B cell (primary cell): ENCODE measurements at places on chromosomes 7 and 10. TPM values are rescaled to one million over a fixed set of nuclear protein-coding genes. Genes with fewer than 3 reads are reported as not detected.
A peak's percentile ranks its signal among the peaks of the same experiment; 100 is the strongest.

Gene PDZD7
- 0.69 and 0.85 TPM in 2 replicates for total RNA-seq

Gene RTKN2
- 0.22 and 0.53 TPM in 2 replicates for total RNA-seq

- H3K36me3 ChIP-seq = no peaks in the 10 kb centered on the region
- H3K4me3 ChIP-seq = no peak overlapping the region
- no peak overlapping the region for H3K27ac ChIP-seq
- no peaks in the 10 kb centered on the region for H3K4me1 ChIP-seq
- DNase-seq = no peak
Observed at GRCh38 chr7:2853147-2853546, 9.0 kb upstream of the GNA12 start.

Gene SPAM1
- total RNA-seq = not detected in 2 replicates

- peak; percentile 15 for DNase-seq
- no peaks in the 10 kb centered on the region for H3K27me3 ChIP-seq
- H3K4me1 ChIP-seq = no peaks in the 10 kb centered on the region
Observed at GRCh38 chr7:131692131-131692960, 135.9 kb upstream of the PODXL start.

Gene SRGN
- 47.3 and 49.9 TPM in 2 replicates for total RNA-seq

Gene AMZ1
- total RNA-seq = 13.2 and 14.6 TPM in 2 replicates

GRCh38 chr7:36747280-36748016 lies 23.2 kb upstream of the AOAH start:
- H3K36me3 ChIP-seq = no peaks in the 10 kb centered on the region
- H3K4me1 ChIP-seq = peaks cover 8% of the 10 kb centered on the region
- no peak overlapping the region for H3K4me3 ChIP-seq
- peaks cover 3% of the 10 kb centered on the region for H3K27me3 ChIP-seq

DNA sequence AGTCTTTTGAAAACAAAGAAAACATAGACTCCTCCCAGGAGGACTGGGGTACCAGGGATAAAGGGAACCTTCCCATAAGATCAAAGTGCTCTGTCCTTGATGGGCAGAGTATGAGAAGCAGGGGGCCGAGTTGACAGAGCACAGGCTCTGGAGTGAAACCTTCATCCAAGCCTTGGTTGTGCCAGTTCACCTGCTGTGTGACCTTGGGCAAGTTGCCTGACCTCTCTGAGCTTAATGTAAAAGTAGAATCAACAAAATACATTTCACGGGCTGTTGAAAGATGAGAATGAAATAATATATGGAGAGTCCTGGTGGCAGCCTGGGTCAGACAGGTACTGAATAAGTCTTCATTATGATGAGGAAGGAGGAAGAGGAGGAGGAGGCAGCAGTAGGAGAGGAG lies 69.9 kb downstream of the SLIT1 start:
- peaks cover 12% of the 10 kb centered on the region for H3K27me3 ChIP-seq
- no peaks in the 10 kb centered on the region for H3K36me3 ChIP-seq
- no peaks in the 10 kb centered on the region for H3K4me1 ChIP-seq
- no peak overlapping the region for H3K4me3 ChIP-seq

- H3K4me3 ChIP-seq = no peak overlapping the region
- no peak overlapping the region for H3K27ac ChIP-seq
- peaks cover 4% of the 10 kb centered on the region for H3K27me3 ChIP-seq
- no peak for DNase-seq
- H3K36me3 ChIP-seq = no peaks in the 10 kb centered on the region
Observed at GRCh38 chr10:60950300-60950699, 6.3 kb upstream of the RHOBTB1 start.

DNA sequence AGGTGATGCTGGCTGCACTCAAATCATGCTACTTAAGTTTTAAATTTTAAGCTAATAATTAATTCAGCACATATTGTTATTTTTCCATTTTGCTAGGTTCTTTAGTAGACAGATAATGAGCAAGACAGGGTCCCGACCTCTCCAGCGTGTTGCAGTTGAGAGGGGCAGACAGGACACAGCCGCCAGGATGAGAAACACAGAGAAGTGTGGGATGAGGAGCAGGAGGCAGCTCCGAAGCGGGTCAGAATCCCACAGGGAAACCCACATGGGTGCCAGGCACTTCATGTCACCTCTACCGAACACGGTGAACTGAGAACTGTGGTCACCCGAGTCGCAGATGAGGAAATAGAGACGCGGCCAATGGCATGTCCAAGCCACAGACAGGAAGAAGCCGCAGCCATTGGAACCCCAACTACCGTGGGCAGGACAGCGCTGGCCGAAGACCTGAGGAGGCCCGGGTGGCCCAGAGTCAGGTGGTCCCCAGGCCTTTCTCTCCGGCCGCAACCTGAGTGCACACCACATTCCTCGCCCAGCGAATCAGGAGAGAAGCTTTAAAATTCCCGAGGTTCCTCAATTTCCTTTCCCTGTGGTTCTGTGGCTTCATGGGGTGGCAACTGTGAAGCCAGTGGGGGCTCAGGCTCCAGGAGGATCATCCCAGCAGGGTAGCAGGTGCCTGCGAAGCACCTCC lies 213.0 kb downstream of the DNAJB6 start:
- H3K4me3 ChIP-seq = no peak overlapping the region
- no peaks in the 10 kb centered on the region for H3K4me1 ChIP-seq
- no peaks in the 10 kb centered on the region for H3K27me3 ChIP-seq
- no peak for DNase-seq

Gene MAT1A
- not detected in 2 replicates for total RNA-seq

- H3K4me3 ChIP-seq = no peak overlapping the region
- H3K27ac ChIP-seq = no peak overlapping the region
- no peaks in the 10 kb centered on the region for H3K36me3 ChIP-seq
- DNase-seq = no peak
- H3K4me1 ChIP-seq = no peaks in the 10 kb centered on the region
- H3K27me3 ChIP-seq = peaks cover 2% of the 10 kb centered on the region
Observed at GRCh38 chr10:120177330-120177729, 279.7 kb upstream of the PLPP4 start.

Gene MLXIPL
- not detected in 2 replicates for total RNA-seq

DNA sequence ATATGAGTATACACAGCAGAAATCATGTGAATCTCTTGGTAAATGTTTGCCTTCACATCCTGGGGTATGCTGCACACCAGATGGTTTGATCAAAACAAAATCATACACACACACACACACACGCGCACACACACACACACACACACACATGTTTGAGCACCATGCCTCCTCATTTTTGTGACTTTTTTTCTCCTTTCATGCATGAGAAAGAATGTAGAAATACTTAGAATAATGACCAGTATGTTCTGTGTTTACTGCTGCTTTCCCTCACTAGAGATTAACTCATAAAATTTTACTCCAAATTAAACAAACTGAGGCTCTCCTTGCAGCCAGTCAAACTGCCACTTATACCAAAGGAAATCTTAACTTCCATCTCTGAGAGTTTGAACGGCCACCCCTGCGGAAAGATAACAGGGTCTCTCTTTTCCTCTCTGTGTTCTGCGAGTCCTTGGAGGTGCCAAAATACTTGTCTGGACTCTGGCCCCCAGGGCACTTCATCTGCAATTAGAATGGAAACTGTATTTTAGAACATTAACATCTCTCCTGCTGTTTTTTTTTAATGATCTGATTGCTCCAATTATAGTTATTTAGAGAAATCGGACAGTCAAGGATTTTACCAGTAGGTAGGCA lies 320.8 kb upstream of the NFE2L3 start:
- H3K27me3 ChIP-seq = no peaks in the 10 kb centered on the region
- no peak for DNase-seq
- H3K4me3 ChIP-seq = no peak overlapping the region

GRCh38 chr10:17051851-17052250 lies 77.8 kb downstream of the CUBN start:
- no peaks in the 10 kb centered on the region for H3K36me3 ChIP-seq
- H3K4me3 ChIP-seq = no peak overlapping the region
- no peak for DNase-seq
- no peak overlapping the region for H3K27ac ChIP-seq

- H3K27ac ChIP-seq = no peak overlapping the region
- DNase-seq = no peak
- peaks cover 73% of the 10 kb centered on the region for H3K36me3 ChIP-seq
- H3K4me3 ChIP-seq = no peak overlapping the region
- no peaks in the 10 kb centered on the region for H3K27me3 ChIP-seq
- no peaks in the 10 kb centered on the region for H3K4me1 ChIP-seq
Observed at GRCh38 chr10:100254191-100254590, 13.2 kb downstream of the CWF19L1 start.

Gene LRRC61
- total RNA-seq = 12.8 and 15.5 TPM in 2 replicates

DNA sequence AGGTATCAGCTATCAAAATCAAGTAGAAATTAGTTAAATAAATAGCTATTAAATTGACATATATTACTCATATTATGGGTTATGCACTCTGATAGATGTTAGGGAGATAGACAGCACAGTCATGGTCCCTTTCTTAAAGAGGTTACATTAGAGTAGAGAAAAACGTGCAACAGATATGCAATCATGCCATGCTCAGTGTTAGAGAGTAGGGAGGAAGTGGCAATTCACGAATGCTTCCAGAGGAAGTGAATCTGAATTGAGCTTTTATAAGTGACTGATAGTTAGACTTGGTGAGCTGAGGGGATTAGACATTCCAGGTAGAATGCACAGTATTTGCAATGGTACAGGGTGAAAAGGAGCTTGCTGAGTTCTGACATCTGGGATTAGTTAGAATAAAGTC lies 349.8 kb downstream of the NXPH1 start:
- H3K27me3 ChIP-seq = no peaks in the 10 kb centered on the region
- no peaks in the 10 kb centered on the region for H3K36me3 ChIP-seq
- no peaks in the 10 kb centered on the region for H3K4me1 ChIP-seq
- DNase-seq = peak; percentile 2
- no peak overlapping the region for H3K27ac ChIP-seq
- H3K4me3 ChIP-seq = no peak overlapping the region

GRCh38 chr10:19815036-19815730 lies 1.0 kb upstream of the PLXDC2 start:
- no peaks in the 10 kb centered on the region for H3K36me3 ChIP-seq
- H3K4me3 ChIP-seq = no peak overlapping the region
- H3K27me3 ChIP-seq = peaks cover 32% of the 10 kb centered on the region

Gene EGR2
- 6.3 and 6.6 TPM in 2 replicates for total RNA-seq

Gene OAT
- 16.9 and 20.1 TPM in 2 replicates for total RNA-seq

DNA sequence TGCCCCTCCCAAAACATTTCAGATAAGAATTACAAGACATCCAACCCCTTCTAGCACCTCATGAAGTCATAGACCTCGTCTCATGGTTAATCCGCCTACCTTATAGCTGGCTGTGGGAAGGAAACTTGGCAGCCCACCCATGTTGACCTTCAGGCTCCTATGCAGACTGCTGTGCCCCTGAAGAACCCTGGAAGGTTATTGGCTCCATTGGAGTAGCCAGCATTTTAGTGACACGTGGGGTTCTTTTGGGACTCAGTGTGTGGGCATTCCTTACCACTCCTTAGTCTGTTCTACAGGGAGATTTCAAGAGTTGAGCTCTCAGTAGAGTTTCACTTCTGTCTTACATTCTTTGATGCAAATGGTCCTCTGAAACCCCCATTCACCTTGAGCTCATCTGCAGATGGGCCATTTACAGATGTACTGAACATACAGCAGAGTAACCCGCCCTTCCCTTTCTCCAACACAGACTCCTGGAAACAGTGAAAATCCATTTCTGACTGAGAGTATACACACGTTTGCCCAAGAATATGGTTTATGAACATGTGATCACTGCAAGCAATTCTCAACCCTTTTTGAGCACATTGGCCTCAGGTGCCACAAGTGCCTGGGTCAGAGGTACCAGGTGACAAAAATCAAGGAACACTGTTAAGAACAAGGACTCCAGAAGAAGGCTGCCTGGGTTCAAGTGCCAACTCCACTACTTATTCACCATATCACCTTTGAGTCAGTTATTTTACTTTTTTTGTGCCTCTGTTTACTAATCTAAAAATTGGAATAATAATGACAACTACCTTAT lies 54.0 kb upstream of the HECW1 start:
- H3K27me3 ChIP-seq = no peaks in the 10 kb centered on the region
- H3K4me1 ChIP-seq = peaks cover 4% of the 10 kb centered on the region
- no peak overlapping the region for H3K4me3 ChIP-seq
- no peaks in the 10 kb centered on the region for H3K36me3 ChIP-seq
- no peak for DNase-seq

DNA sequence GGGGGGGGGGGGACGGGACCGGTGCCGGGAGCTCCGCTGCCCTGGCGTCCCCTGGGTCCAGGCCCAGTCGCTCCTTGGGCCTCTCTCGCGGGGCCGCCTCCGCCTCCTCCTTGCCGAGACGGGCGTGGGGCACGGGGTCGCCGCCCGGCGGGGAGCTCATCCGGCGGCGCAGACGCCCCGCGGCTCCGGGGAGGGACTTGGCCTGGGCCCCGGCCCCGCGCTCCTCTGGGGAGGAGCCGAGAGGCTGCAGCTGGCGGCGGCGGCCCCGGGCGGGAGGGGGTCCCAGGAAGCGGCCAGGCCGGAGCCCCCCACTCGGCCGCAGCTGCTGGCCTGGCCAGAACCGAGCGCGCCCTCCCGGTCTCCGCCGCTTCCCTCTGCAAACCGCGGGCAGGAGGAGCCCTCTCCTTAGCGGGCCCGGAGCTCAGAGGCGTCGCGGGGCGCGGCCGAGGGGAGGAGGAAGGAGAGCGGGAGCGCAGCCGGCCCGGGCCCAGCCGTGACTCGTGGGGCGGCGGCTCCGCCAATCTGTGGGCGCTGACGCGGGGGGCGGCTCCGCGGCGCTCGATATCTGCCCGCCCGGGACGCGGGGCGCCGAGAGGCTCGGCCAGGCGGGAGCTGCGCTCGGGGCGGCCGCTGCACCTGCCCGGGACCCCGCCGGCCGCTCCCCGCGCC lies at the start of gene FAM20C:
Gene FAM20C, plus strand, starts transcription at position 591 of the 669 bp plus-strand sequence. CDS start 629 bp downstream, outside the sequence.
- H3K27ac ChIP-seq = no peak within 1 kb of the TSS
- peaks cover 4% of the 10 kb centered on the region for H3K4me1 ChIP-seq
- H3K27me3 ChIP-seq = no peaks in the 10 kb centered on the region
- peak within 1 kb of the TSS; percentile 52 for H3K4me3 ChIP-seq

- no peak overlapping the region for H3K4me3 ChIP-seq
- no peaks in the 10 kb centered on the region for H3K27me3 ChIP-seq
- H3K27ac ChIP-seq = no peak overlapping the region
Observed at GRCh38 chr10:60309891-60310290, 79.8 kb downstream of the ANK3 start.

Gene DOCK4
- total RNA-seq = 4.1 and 5.3 TPM in 2 replicates

- no peaks in the 10 kb centered on the region for H3K27me3 ChIP-seq
- no peaks in the 10 kb centered on the region for H3K36me3 ChIP-seq
- no peak for DNase-seq
- H3K4me3 ChIP-seq = no peak overlapping the region
Observed at GRCh38 chr10:92837456-92837855, 10.9 kb upstream of the EXOC6 start.

DNA sequence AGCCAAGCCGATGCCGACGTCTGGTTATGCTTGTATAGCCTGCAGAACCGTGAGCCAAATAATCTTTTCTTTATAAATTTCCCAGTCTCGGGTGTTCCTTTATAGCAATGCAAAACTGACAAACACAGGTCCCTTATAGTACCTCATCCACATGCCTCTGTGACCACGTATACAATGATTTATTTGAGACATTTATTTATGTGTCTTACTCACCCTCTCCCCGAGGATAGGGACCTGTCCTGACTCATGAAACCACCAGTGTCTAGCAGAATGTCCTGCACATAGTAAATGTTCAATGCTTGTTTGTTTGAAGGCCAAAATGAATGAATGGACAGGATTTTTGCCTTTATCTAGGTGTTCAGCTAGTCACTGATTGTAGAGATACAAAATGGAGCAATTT lies 147.9 kb upstream of the FZD8 start:
- DNase-seq = no peak
- H3K27me3 ChIP-seq = no peaks in the 10 kb centered on the region
- H3K36me3 ChIP-seq = no peaks in the 10 kb centered on the region
- H3K27ac ChIP-seq = no peak overlapping the region
- H3K4me3 ChIP-seq = no peak overlapping the region

GRCh38 chr7:29977886-29978651 lies 11.5 kb downstream of the SCRN1 start:
- no peaks in the 10 kb centered on the region for H3K27me3 ChIP-seq
- no peaks in the 10 kb centered on the region for H3K36me3 ChIP-seq
- no peaks in the 10 kb centered on the region for H3K4me1 ChIP-seq
